ENCODE measurements at places on chromosomes 6 and 20. TPM values are rescaled to one million over a fixed set of nuclear protein-coding genes. Genes with fewer than 3 reads are reported as not detected.

GRCh38 chr20:20446425-20447015 is 78.6 kb downstream of the INSM1 start:
- no peak for DNase-seq

AHI1 gene
- 61.0 TPM for polyA plus RNA-seq

DNA sequence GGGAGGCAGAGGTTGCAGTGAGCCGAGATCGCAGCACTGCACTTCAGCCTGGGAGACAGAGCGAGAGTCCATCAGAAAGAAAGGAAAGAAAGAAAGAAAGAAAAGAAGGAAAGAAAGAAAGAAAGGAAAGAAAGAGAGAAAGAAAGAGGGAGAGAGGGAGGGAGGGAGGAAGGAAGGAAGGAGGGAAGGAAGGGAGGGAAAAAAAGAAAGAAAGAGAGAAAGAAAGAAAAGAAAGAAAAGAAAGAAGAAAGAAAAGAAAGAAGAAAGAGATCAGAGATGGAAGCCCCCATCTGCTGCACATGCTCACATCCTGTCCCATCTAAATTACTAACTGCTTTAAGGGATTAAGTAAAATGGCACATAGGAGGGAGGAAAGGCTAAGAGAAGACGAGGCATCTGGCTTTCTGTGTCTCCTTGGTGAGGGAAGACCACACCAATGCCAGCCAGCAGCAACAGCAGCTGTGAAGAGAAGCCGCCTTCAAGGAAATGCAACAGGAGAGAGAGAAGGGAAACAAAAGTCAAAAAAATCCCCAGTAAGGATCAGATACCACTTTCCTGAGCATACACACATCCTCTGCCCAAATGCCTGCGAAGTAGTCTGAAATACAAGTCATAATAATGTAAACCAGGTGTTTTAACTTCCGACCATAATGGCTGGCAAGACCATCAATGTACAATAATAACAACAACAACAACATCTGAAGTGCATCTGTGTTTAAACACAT is 300.2 kb upstream of the JARID2 start:
- DNase-seq, result no peak

IGF2R gene
- polyA plus RNA-seq, result 64.2 TPM

RAD21L1 gene
- not detected for polyA plus RNA-seq

C20orf96 gene
- polyA plus RNA-seq, result 45.2 TPM

- no peak for DNase-seq
These were observed 61.1 kb upstream of the FBXO30 start for GRCh38 chr6:145875496-145876211.

DNA sequence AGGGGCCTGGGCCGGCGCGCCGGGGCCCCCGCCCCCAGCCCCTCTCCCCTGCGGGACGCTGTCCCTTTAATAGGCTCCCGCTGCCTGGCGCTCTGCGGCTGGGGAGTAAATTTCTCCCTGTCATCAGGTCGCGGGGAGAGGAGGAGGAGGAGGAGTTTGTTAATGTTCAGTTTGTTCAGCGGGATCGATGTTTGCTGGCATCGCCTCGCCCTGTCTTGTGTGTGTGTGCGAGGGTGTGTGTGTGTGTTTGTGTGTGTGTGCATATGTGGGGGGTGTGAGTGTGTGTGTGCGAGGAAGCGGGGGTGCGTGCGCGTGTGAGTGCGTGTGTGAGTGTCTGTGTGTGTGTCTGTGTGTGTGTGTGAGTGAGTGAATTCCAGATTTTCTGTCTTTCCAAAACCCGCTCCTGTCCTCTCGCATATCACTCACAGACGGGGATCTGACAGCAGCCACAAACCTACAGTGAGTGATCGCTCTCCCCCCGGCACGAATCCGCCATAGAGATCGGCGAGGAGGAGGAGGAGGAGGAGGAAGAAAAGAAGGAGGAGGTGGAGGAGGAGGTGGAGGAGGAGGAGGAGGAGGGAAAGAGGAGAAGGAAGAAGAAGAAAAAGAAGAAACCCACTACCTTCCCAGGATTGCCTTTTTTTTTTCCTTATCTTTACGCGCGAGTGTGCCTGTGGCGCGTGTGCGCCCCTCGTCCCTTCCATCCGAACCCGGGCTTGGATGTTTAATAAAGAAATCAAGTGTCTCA is at the start of gene TSHZ2:
Gene TSHZ2, plus strand, starts transcription at position 169 of the 748 bp plus-strand sequence. CDS start 936 bp downstream, outside the sequence.
- DNase-seq, result peak; percentile 68

GRCh38 chr6:165849534-165850430 is 186.7 kb upstream of the PDE10A start:
- DNase-seq, result peak; percentile 33

- no peak for DNase-seq
These were observed 752.2 kb upstream of the MARCKS start for GRCh38 chr6:113104951-113105350.

DNA sequence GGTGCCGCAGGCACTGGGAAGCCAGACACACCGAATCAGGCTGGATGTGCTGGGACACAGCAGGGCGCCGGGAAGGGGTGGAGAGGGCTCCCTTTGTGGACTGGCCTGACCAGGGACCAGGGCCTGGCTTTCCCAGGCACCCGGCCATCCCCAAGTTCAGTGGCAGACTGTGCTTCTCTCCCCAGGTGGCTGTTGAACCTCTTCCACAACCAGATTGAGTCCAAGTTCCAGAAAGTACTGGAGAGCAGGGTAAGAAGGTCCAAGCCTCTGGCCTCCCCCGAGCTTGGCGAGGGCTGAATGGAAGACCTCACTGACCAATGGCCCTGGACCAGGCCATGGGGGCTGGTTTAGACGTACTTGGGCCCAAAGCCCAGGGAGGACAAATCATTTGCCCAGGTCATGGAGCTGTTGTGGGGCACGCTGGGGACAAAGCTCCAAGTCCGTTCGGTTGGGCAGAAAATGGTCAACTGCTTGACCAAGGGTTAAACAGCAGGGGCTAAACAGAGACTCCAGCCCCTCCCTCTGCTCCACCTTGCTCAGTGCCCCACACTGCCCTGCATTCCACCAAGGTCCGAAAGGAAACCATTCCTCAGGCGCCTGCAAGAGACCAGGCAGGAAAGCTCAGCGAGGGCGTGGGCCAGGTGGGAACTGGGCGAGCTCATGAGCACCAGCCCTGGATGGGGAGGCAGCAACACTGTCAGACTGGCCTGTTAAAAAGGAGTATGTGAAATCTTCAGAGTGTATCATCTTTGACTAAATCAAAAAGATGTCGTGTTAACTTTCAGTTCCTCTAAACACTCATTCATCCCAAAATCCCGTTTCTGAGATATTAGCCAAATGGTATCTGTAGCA is 9.1 kb downstream of the LBP start:
- no peak for DNase-seq

- no peak for DNase-seq
These were observed 323.1 kb upstream of the SLC35B3 start for GRCh38 chr6:8758412-8758811.

- DNase-seq, result no peak
These were observed 15.4 kb upstream of the FBXO30 start for GRCh38 chr6:145829950-145830349.

DNA sequence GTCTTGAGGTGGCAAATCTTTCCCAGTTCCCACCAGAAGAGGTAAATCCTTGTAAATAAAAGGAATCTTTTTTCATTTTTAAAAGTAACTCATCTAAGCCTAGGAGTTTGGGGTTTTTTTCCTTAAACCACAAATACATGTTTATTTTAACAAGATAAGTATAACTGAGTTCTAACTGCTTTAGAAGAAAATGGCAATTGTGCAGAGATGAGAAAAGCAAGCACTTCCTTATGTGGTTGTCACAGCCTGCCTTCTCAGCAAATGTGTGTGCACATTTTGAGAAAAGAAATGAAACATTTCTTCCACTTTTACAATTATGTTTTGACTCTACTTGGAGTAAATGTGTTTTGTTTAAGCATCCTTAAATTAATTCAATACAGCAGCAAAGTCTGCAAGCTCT is 17.7 kb downstream of the HCK start:
- DNase-seq, result no peak

DNA sequence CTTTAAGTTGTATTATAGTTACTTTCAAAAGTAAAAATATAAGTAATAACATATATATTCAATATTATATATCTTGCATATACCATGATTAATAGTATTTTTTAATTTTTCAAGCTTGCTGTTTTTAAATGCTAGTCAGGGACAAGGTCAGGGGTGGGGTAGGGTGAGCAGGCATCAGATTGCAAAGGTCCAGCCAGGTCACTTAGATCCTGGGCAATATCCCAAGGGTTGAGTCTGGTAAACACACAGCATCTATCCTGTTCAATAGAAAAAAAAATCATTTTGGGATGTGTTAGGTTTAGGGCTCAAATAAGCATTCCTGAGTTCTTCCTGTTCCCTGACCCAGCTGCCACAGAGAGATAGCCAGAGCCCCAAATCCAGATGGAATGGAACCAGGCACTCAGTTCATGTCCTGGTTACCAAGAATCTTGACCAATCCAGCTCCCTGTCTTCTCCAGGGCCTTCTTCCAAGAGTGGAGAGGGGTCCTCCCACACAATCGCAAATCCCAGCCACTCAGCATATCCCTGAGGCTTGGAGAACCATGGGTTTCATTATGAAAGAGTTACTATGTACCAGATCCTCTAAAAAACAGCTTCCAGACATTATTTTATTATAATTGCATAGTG is 134.9 kb upstream of the TOP1 start:
- DNase-seq, result no peak

GRCh38 chr6:162331911-162332310 is 395.7 kb downstream of the PRKN start:
- DNase-seq, result no peak

MRPL14 gene
- 37.2 TPM for polyA plus RNA-seq

- no peak for DNase-seq
These were observed 507.9 kb upstream of the SOX4 start for GRCh38 chr6:21085643-21086042.

DNA sequence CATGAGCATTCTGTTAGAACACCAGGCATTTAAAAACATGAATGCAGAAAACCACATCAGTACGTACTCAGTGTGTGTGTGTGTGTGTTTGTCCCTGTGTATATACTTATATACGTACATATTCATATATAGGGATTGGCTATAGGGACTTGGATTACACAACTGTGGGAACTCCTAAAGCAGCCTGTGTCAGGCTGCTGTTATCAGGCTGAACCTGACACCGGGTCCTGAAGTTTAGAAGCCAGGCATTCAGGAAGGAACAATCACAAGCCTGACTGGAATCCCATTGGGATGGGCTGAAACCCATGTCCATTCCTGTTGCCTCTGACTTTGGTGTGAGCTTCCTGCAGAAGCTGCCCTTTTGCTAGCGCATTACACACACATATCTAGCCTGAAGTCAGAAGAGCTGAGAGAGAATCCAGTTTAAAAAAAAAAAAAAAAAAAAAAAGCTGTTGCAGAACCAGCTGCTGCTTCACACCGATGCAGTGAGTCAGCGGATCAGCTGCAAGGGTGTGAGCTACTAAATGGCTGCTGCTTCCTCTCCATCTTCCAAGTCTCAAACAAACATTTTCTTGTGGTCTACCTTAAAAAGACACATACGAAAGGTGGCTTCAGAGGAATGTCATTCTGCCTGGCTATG is 348.1 kb downstream of the THBS2 start:
- no peak for DNase-seq

DNA sequence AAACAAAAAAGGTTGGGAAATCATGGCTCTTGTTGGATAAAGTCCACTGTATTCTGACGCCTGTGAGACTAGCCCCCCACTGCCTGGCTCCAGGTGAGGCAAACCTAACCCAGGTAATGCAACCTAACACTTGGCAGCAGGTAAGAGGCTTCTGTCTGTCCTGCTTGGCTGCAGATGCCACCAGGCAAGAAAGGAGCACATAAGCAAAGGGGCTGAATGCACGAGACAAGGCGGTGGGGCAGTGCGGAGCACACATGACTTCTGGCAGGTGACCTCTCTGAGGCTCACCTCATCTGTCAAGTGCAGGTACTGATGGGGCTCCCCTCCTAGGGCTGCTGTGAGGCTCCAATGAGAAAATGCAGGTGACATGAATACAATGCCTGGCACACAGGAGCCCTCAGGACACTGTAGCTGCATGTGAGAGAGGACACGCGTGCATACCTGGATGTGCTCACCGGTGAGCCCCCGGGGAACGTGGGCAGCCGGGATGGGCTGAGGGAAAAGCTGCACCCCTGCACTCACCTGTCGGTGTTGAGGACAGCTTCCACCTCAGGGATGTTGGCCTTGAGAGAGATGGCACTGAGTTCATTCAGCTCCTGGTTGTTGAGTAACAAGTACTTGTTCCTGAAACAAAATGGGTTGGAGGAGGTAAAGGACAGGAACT is 54.1 kb downstream of the MYH7B start:
- no peak for DNase-seq
